ENCODE measurements at places on chromosomes 12 and 14.

DNA sequence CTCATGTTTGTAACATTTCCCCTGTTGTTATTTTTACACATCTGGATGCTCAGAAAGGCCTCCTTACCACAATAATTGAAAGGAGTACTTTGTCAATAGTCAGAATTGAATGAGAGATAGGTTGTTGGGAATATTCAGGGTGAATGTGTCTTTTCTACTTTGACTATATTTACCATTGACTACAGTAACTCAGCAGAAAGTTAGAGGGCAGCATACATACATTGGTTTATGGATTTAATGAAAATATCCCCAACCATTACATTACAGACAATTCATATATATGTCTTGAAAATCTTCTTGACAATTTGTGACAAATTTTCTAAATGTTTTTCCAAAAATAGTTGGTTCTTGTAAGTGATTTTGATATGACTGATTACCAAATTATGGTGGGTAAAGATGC is 97.7 kb downstream of the NTS start:
- no peak for DNase-seq

GRCh38 chr14:77158175-77158881 is 16.7 kb upstream of the ZDHHC22 start:
- peak; percentile 94 for DNase-seq

DNA sequence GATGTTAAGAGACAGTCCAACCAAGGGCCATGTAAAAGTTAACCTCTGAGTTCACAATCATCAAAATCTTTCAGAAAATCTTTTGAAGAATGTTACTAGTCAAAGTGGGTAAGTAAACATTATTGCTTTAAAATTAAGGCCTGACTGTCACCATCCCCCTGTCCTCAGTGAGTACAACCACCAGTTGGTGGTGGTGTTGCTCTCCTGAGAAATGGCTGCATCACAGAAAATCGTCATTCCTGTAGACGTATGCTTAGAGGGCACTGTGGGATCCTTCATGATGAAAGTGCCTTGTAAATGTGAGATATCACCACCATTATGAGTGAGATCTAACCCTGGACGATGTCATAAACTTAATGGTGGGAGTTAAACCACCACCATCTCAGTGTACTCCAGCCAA is 451.2 kb downstream of the RPS29 start:
- DNase-seq, result no peak

DNA sequence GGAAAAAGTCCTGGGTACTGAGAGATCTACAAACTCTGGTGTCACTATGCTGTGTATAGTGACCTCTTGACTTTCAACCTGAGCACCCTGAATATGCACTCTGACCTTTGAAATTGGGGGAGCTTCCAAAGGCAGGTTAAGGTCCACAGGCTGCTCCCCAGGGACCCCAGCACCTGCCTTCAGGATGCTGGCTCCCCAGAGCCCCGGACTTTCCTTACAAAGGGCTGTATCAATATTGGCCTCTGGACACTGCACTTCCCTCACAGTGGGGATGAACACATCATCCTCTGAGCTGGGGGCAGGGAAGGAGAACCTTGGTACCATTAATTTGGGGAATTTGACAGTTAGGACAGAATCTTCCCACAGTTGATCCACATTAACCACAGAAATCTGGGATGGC is 14.3 kb downstream of the PLD4 start:
- DNase-seq, result no peak

GRCh38 chr14:61080591-61081010 is 99.6 kb downstream of the SLC38A6 start:
- no peak for DNase-seq

GRCh38 chr12:87660987-87661774 is 368.0 kb downstream of the C12orf50 start:
- DNase-seq, result no peak

DNA sequence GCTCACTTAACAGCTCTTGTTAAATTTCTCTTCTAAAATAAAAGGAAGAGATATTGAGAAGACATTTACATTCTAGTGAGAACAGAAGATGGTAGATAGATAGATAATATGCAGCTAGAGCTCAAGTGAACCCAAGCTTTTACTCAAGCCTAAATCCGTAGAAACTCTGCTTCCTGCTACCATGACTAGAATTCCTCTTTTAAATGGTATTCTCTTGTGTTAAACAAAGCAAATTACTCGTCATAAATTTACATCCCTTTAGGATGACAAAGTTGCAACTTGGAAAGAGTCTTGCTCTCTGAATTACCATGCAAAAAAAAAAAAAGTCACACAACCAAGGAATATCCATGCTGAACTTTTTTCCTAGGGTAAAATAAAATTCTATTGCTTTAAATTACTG is 160.7 kb upstream of the LRFN5 start:
- DNase-seq, result no peak

GRCh38 chr12:69039911-69040310 is 106.9 kb upstream of the CPM start:
- no peak for DNase-seq

- DNase-seq, result no peak
These were observed 385.6 kb downstream of the SYT1 start for GRCh38 chr12:79250186-79250585.

Measured in NCI-H1417 (cell line).